ENCODE measurements at places on chromosomes 5 and 9. TPM values are rescaled to one million over a fixed set of nuclear protein-coding genes. Genes with fewer than 3 reads are reported as not detected.

Gene PIP5K1B
- polyA plus RNA-seq, result 11.8 TPM

DNA sequence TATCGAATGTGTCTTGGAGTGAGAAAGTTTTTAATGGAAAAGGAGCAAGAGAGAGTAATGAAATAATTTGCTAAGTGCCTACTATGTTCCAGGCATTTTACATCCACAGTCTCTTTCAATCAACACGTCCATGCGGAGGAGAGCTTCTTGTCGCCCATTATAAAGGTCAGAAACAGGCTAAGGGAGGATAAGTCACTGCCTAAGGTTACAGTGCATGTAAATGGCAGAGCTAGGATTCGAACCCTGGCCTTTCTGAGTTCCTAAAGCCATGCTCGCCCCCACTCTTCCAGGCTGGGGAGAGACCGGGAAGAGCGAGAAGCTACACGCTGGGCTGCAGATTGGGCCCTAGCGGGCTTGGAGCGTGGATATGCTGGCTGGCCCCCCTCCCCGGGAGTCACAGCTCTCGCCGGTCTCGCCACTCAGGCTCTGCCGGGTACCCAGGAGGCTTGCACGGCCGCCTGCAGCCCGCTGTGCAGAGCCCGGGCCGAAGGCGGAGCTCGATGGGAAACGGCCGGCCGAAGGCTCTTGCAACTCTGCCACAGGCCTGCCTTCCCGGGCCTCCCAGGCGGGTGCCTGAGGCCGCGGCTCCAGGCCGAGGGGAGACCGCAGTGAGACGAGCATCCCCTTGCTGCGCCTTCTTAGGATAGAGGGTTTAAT is 775 bp upstream of the LHX2 start:
- peak; percentile 59 for DNase-seq

Gene ROR2
- polyA plus RNA-seq, result 0.04 TPM

Gene NMRK1
- 12.6 TPM for polyA plus RNA-seq

DNA sequence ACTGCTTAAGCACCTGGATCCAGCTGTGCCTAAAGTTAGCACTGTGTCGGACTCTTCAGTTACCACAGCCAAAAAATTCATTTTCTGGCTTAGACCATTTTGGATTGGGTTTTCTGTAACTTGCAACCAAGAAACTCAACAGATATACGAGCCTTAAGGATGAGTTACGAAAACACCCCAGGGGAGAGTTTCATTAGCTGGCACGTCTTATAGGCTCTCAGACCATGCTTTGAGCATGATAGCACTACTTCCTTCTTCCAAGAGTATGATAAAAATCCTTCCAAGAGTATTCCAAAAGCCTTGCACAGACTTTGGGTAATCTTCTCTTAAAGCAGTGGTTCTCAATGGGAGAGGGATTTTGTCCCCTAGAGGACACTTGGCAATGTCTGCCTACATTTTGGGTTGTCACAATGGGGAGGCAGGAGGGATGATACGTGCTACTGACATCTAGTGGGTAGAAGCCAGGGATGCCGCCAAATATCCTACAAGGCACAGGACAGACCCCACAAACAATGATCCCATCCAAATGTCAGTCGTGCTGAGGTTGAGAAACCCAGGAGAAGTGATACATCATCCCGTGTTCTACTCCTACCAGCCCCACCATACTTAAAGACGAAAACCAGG is 64.8 kb downstream of the SMIM23 start:
- DNase-seq, result no peak

DNA sequence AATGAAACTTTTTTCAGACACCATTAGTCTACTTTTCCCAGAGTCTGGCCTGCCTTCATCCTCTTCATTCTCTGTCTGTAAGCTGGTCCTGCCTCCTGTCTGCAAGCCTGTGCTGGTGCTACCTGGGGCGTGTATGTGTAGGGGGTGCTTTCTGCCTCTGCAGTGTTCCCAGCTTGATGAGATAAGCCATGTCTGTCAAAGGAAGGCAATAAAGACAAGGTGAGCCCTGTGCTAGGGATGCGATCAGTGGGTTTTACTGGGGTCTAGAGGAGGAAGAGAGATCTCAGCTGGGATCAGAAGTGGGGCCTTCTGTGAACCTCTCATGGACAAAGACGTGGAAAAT is 78.0 kb upstream of the TGFBR1 start:
- DNase-seq, result no peak

DNA sequence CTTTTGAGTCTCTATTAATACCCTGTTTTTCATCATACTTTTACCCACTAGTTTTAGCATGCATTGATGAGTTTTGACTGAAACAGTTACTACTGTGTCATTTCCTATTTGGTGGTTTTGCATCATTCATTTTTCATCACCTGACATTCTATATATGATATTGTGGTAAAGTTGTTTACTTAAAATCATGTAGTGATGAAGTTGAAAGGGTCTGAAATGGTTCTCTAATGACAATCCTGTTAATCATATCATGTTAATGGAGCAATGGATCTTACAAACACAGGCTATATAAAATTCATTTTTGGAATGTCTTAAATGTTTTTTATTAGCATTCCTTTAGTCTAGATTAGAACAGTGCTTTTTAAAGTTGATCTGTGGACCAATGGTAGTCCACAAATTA is 84.1 kb downstream of the ERBIN start:
- DNase-seq, result peak; percentile 61

DNA sequence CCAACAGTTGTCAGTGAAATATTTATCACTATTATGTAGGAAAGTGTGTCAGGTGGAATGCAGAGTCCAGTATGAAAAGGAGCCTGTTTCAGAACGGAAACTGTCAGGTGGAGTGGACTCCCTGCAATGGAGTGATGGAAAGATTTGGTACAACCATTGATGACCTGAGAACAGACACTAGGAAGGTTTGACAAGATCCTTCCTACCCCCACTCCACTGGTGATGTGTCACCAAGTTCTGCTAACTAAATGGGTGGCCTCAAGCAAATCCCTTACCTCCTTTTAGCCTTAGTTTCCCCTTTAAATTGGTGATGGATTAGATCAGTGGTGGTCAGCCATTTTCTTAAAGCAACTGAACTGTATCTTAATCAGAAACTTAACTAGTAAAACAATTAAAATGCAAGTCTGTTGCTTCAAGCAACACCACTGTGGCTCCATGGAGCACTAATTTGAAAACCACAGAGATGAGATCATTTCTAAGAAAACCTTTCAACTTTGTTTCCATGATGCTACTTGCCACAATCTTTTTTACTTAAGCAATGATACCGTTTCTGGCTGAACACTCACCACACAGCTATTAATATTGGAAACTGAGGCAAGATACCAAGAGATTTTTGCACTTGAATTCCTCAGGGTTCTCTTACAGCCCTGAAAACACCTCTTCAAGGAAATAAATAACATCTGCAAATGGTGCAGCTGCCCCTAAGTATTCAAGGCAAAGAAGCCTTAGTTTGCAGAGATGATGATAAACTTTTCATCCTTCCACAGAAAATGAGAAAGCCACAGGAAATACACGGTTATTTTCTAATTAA is 140.6 kb downstream of the ERCC6L2 start:
- DNase-seq, result no peak

DNA sequence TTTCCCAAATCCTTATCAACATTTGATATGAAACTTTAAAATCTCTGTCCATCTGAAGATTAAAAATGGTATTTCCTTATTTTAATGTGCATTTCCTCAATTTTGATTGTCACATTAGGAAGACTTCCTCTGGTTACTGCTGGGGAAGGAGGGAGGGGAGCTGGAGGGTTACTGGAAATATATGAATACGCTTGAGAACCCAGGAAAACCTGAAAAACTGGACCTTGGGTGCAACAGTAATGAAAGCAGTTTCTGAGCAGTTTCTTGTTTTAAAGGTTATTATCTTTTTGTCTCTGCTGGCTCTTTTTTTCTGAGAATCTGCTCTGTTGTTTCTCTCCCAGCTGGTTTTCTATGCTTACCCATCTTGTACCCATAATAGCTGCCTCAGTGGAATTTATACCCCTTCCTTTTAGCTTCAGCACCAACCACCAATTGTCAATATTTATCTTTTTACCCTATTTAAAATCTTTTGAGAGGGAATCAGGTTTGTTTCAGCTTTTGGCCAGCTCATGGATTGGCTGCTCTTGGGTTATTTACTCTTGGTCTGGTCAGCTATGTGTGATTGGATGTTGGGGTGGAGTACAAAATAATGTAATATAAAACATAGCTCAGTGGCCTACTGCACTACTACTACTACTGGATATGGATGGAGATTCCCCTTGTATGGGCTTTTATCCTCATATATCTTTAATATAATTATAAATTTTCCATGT is 67.4 kb downstream of the UNC13B start:
- DNase-seq, result no peak

GRCh38 chr5:68548959-68549676 is 333.6 kb downstream of the PIK3R1 start:
- no peak for DNase-seq

- no peak for DNase-seq
These were observed 172.2 kb downstream of the TRPM3 start for GRCh38 chr9:70949239-70949638.

DNA sequence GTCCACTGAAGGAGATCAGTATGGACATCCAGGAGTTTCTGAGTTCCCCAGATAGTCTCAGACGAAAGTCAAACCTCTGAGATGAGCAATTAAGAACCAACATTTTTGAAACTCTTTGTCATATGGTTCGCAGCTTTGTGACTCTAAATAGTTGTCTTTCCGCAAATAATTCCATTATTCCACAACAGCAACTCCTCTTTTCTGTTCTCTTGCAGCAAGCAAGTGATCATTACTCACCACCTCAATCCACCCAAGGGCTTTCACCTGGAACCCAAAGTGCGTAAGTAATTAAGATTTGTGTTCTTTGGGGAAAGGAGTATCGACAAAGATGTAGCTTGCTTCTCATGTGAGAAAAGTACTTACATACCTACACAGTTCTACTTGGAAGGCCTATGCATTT is 15.6 kb downstream of the MTX3 start:
- DNase-seq, result no peak

DNA sequence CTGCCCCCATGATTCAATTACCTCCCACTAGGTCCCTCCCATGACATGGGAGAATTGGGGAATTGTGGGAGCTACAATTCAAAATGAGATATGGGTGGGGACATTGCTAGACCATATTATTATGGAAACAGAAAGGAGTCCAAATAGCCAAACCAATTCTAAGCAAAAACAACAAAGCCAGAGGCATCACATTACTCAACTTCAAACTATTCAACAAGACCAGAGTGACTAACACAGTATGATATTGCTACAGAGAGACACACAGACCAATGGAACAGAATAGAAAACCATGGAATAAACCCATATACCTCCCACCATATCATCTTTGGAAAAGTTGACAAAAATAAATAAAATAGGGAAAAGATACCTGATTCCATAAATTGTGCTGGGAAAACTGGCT is 710.5 kb upstream of the CDH9 start:
- DNase-seq, result no peak

- DNase-seq, result no peak
These were observed 117.2 kb downstream of the BNC2 start for GRCh38 chr9:16753256-16753655.

- DNase-seq, result no peak
These were observed 308.2 kb downstream of the ACTL7B start for GRCh38 chr9:108547411-108548135.

GRCh38 chr9:84305497-84306131 is 34.9 kb downstream of the SLC28A3 start:
- DNase-seq, result no peak

DNA sequence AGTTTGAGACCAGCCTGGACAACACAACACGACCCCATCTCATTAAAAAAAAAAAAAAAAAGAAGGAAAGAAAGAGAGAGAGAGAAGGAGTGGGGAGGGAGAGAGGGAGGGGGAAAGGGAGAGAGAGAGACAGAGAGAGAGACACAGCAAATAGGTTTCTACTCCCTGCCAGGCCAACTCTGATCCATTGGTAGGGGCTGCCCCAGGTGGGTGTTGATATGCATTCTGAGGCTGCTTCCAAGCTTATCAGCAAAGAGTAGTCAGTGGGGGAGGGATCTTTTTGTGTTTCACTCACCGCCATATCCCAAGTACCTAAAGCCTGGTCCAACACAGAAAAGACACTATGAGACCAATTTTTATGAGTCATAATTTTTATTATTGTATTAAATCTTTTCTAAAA is 57.0 kb upstream of the SAP30L start:
- no peak for DNase-seq

All from B cell (primary cell).